ENCODE measurements at places on chromosomes 3 and 15. TPM values are rescaled to one million over a fixed set of nuclear protein-coding genes. Genes with fewer than 3 reads are reported as not detected.

DNA sequence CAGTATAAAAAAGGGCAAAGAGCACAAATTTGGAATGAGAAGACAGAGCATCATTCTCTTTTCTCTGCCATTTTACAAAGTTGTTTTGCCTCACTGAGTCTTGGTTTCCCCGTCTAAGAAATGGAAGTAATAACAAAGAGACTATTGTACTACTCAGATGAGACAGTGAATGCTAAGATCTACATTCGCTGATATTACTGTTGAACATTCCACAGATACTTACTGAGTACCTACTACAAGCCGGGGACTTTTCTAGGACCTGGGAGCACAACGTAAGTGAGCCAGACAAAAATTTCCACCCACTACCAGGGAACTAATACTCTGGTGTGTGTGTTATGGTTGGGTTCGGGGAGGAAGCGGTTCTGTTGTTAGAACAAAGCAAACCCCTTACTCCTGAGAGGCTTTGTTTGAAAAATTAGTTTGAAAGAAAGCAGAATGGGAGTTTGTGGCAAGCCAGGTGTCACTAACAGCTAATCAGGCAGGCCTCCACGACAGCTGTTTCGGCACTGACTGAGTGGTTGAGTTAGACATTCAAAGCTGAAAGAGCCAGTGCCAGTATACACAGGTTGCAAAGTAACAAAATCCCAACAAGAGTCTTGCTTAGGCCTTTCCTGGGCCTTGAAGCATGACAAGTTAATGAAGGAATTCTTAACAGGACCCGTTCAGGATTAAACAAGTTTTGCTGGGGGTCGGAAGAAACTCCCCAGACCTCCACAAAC lies 458.3 kb downstream of the EDEM1 start:
- DNase-seq: peak; percentile 22

- no peak for DNase-seq
Measured at GRCh38 chr15:67087507-67088172, 22.2 kb downstream of the SMAD3 start.

- no peak for DNase-seq
Measured at GRCh38 chr3:152379415-152380042, 110.8 kb downstream of the MBNL1 start.

DNA sequence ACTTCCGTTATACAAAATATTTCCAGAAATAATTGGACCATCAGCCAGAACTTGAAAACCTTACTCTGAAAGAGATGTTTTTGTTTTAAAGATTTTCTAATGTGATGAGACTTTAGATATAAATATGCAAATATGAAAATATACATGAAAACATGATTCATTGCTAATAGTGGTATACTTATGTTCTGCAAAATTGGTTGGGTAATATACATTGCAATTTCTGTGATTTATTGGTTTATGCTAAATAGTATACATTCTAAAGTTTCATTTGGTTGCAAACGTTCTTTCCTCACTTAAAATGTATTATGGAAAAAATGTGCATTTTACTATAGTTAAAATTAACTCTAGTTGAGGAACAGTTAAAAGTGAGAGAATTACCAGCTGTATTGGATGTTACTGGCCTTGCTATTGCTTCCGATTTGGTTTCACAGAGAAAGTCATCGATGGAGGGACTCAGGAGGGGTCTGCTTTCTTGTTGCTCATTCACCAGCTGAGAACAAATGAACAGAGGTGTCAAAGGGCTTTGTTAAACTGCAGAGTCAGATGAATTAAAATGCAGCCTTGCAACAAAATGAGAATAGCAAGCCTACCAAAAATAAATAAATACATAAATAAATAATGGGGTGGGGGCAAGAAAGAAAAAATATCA lies 149.3 kb downstream of the PEX5L start:
- no peak for DNase-seq

IFT57 gene
- 30.0 TPM for total RNA-seq

- DNase-seq: peak; percentile 79
Measured at GRCh38 chr3:101695779-101696372, 9.4 kb upstream of the RPL24 start.

Data from SK-MEL-5 (cell line).